SK-N-SH treated with all-trans-retinoic acid at 6 μM for 48 hours (cell line): ENCODE measurements at places on chromosomes 6 and 20.

DNA sequence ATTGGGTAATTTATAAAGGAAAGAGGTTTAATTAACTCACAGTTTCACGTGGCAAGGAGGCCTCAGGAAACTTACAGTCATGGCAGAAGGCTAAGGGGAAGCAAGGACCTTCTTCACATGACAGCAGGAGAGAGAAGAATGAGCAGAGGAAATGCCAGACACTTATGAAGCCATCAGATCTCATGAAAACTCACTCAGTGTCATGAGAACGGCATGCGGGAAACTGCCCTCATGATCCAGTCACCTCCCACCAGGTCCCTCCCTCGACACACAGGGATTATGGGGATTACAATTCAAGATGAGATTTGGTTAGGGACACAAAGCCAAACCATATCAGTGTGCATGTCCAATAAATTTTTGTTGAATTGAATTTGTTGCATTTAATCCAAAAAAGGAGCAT is 52.0 kb downstream of the ECT2L start:
- ATAC-seq: no peak

DNA sequence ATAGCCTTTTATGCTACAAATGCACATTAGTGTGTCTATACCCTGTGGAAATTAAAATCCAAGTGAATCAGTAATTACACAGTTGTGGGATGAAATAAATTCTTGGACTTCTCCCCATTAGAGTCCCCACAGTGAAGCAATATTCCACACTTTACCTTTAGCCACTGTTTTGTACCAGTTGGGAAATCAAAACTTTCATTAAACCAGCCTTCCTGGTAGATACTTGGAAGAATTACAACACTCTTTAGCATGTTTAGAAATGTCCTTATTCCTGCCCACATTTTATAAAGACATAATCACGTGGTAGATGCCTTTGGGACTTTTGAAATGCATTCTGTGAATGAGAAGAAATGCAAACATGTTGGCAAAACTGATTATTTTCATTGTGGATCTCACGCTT is 49.0 kb upstream of the ANKEF1 start:
- ATAC-seq: no peak

DNA sequence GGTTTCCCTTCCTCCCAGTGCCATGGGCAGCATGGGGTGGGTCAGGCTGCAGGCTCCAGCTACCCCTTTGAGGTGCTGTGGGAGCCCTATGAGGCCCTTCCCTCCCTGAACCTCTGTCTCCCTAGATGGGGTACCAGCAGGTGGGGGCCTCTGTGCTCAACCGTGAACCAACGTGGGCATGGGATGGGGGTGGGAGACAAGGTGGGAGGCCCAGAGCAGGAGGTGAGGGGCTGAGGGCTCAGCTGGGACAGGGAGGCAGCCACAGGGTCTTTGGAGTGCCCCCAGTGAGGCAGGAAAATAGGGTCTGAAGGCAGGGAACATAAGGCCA is 33.3 kb downstream of the SUN5 start:
- no peak for ATAC-seq

- peak; percentile 76 for ATAC-seq
These were observed 86.1 kb upstream of the SIRPA start for GRCh38 chr20:1809131-1809572.

- no peak for ATAC-seq
These were observed 3.3 kb downstream of the TM9SF4 start for GRCh38 chr20:32112841-32113240.

DNA sequence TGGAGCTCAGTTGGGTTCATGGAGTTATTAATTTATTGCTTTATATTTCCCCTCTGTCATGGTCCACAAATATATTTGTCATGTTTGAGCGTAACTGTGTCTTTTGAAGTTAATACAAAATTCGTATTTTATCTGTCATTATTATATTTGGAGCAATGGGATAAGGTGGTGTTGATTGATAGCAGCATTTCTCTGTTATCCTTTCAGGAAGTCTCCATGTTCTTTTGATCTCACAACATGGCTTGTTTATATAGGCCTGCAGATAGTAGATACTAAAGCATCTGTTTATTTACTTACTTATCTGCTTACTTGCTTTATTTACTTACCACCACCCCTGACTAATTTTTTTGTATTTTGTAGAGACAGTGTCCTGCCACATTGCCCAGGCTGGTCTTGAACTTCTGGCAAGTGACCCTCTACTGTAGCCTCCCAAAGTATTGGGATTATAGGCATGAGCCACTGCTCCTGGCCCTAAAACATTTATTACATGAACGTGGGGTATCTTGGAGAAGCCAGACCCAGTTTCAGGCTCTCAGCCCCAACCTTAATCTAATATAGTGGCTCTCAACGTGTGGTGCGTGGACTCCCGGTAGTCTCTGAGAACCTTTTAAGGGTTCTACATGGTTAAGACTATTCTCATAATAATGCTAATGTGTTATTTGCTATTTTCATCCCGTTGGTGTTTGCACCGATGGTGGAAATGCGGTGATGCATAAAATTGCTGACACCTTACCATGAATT is 104.2 kb downstream of the NCOA3 start:
- no peak for ATAC-seq

DNA sequence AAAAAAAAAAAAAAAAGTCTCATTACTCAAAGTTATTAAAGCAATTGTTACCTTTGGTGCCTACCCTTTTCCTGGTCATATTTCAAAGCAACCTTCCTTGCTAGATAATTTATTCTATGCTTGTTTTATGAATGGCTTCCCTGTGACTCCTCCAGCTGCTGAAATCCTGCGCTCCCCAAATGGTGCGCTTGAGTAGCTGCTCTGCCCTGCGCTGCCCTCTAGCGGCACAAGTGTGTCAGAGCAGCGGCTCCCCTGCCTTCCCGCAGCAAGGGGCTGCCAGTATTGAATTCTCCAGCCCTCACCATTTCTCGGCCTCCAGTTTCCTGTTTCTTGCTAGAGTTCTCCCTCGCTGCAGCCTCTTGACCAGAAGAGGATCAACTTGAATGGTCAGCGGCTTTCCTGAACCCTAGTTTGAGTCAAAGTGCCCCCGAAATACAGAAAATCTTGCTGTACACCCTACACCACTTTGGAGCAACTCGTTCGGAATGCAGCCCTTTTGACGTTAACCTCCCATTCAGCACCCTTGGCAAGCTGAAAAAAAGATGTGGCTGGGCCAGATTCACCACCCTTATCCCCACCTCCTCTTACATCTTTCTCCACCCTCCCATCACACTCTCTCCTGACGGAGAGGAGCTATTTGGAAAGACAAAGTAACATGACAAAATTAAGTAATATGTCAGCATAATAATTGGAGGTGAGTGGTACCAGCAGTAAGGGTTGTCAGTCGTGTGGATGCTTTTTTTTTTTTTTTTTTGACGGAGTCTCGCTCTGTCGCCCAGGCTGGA is 60.4 kb upstream of the KLHL31 start:
- peak; percentile 96 for ATAC-seq

DNA sequence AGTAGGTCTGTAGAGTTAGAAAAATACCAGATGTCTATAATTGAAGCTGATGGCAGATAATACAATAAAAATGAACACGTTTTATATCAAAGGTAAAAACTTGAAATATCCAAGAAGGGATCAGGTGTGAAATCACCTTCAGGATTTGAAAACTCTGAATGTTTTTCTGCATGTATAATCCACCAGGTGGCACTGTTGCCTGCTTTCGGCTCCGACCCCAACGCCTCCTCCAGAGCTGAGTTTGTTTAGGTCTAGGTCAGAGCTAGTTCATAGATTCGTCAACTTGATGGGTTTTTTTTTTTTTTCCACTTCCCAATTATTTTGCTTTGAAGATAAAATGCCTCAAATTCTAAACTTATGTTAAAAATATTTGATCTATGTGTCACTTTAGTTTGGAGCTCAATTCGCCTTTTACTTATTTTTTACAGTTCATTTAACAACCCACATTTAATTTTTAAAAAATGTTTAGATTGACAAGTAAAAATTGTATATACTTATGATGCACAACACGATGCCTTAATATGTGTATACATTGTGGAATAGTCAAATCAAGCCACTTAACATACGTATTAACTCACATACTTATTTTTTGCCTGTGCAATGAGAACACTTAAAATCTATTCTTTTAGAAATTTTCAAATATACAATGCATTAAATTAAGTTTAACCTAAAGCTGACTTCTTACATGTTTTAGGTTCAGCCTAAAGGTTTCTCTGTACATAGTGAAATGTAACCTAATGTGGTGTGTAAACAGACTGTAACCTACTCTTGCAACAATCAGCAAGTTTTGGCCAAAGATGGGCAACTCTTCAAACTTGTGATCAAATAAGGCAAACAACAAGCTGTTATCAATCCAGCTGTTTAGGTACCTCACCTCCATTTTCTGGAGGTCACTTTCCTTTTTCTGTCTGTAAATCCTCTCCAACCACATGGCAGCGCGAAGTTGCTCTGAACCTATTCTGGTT is 39.4 kb upstream of the ENPP4 start:
- ATAC-seq: peak; percentile 74

- ATAC-seq: peak; percentile 95
These were observed 59.2 kb upstream of the PRSS16 start for GRCh38 chr6:27188061-27188884.

DNA sequence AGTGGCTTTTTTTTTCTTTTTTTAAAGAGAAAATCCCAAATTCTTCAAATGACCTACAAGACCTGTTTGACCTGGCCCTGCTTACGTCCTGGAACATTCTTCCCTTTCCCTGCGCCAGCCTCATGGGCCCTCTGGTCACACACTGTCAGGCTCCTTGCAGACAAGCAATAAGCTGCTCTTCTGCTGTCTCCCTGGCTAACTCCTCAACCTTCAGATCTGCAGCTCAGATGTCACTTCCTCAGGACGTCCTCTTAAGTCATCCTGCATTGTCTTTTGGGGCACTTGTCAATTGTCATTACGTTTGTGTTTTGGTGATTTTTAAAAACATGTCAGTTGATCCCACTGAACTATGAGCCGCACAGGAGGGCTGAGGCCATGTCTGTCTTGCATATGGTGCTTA is 28.9 kb upstream of the SLC35D3 start:
- no peak for ATAC-seq
